ENCODE measurements at places on chromosomes 7 and 10.

DNA sequence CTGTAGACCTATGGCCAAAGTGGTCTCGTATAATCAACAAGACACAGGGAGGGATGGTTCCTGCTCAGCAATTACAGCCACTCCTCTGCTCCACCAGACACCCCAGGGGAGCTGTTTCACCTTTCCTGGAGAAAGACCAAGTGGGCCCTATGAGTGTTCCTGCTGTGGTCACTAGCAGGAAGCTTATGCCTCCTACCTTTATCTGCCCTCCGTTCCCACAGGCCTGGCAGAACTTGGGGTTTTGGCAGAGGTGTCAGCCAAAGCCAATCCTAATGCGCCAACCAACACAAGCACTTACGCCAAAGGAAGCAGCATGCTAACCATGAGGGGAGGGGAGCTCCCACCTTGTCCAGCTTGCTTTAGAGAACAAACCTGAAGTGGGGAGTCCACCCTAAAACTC, 31.2 kb downstream of the XPNPEP1 start:
- DNase-seq, result no peak

- DNase-seq, result no peak
These were observed 79.9 kb downstream of the PTPRE start for GRCh38 chr10:127986531-127987466.

DNA sequence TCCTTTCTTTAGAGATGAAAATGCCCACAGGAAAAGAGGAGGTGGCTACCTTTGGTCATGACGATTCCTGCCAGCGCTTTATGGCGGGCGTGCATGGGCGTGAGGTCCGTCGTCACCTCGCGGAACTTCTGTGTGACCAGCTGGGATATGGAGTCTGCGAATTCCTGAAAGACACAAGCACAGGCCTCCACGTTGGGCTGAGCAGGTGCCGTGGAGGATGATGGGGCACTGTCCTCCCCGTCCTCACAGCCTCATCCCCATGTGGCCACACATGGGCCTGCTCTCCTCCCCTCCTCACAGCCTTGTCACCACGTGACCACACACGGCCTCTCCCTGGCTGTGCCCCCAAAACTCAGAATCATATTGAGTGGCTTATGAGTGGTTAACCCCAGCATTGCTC, 214.7 kb downstream of the WDR37 start:
- no peak for DNase-seq

DNA sequence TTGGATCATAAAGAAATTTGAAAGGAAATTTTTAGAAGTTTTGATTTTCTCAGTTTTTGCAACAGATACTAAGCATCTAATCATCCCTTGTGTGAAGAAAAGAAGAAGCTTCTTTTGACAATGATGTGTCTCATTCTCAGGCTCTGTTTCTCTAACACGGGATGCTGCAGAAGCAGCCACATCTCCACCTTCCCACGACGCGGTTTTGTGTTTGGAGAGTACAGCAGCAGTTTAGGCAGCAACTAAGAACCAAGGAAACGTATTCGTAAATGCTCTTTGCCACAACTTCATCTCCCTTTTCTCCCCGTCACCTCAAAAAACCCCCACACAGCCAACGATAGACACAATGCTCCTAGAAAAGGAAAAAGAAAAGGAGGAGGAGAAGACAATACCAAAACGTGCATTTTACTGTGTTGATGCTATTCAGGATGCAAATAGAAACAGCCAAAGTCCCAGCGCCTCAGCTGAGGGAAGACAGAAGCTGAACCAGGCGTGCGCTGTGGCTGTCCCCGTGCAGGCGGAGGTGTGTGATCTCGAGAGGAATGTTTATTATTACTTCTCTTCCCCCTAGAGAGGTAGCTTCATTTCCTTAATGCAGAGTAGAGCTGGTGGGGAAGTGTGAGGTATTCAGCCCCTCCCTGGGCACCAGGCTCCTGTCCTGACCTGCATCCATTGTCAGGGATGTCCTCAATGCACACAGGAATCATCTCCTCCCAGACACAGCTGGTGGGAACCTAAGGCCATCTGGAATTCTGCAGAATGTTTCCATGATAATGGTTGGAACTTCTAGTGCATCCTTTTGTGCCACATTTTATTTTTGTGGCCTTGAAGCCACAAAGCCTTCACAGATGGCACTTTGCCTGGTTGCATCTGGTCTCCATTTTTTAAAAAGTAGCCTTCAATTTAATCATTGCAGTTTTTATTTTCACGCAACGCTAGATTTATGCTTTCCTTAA, 174.6 kb upstream of the KLF6 start:
- no peak for DNase-seq

DNA sequence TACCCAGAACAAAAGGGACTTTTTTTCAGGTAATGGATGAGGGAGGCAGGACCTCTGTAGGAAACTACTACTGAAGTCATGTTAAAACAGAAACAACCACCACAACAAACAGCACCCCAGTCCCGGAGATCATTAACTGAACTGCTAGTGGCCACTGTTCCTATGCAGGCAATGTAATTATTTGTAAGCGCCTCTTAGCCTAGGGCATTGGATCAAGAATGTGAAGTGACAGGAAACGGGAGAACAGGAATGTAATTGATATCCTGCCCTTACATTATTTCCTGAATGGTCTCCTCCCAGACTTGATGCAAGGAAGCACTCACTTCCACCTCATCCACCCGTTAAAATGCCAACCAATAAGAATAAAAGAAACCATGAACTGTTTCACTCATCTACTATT, 16.7 kb upstream of the GAD2 start:
- DNase-seq, result no peak

DNA sequence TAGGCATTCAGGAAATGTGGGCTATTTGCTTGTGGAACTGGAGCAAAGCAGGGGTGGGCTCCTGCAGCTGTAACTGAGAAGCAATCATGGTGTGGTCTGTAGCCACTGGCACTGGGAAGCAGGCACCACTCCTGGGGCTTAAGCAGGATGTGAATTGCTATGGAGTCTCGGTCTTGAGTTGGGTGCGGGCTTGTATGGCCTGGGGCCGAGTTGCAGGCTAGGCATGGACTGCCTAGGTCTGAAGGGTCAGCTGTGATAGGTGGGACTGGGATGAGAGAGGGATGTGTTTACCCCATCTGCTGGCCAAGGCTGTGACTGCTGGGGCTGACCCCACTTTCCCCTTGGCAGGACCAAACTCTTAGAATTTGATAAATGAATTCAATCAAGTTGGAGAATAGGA, 43.0 kb downstream of the ADCY1 start:
- no peak for DNase-seq

GRCh38 chr7:46654546-46655443, 733.7 kb upstream of the IGFBP3 start:
- no peak for DNase-seq

- no peak for DNase-seq
These were observed 93.8 kb upstream of the SMNDC1 start for GRCh38 chr10:110398419-110399105.

- no peak for DNase-seq
These were observed 27.0 kb upstream of the GLI3 start for GRCh38 chr7:42263971-42264370.

- DNase-seq, result no peak
These were observed 93.4 kb downstream of the GPR26 start for GRCh38 chr10:123759501-123760031.

DNA sequence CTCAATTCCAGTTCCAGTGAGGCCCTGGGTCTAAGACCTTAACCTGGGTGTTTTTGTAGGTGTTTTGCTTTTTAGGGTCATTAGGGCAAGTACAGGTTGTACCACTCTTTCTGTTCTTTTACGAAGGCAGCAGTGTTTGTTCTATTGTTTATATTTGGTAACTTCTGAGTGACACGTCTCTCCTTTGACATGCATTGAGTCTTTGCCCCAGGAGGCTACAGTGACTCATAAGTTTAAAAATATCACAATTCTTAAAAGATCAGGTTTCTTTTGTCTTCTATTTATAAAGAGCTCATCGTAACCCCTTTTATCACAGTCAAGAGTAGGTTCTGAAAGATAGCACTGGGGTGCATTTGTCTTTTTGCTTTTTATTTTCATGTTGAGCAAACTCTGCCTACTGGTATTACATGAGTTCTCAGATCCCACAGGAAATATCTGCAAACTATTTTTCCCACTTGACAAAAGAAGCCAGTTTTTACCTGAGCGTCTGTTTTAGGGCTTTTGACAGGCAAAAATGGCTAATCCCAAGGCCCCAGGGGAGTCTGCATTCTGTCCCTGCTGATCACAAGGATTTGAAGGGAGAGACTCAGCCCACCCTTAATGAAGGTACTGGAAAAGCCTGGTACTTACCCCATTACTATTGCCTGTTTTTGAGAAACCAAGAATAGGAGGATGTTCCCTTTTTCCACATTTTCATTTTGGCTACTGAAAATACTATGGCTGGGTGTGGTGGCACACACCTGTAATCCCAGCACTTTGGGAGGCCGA, 7.9 kb downstream of the NUDT13 start:
- no peak for DNase-seq

GRCh38 chr7:25402532-25402931, 174.2 kb upstream of the NPVF start:
- no peak for DNase-seq

DNA sequence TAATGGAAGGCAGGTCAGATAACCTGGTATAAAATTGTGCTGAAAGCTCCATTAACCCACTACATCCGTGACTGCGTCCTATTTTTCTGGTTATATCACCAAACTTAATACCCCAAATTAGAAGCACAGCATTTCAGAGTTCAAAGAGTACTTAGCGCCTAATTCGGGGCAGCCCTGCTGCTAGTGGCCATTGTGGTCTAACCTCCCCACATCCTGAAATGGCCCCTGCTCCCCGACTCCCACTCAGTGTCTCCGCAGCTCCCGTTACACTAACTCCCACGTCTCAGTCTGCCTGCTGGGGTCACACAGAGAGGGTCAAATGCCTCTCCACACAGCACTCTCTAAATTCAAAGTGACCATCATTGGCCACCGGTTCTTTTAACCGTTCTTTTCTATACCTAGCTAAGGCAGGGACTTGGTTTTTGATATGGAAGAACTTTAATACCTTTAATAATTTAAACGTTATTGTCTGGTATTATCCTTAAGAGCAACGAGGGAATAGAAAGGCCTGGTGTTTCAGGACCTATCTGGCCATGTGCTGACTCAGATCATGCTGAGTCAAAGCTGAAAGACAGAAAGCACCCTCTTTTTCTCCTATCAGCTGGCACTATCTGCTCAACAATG, 117.1 kb downstream of the KMT2E start:
- no peak for DNase-seq

GRCh38 chr7:44854644-44855364, 6.9 kb upstream of the H2AZ2 start:
- no peak for DNase-seq

GRCh38 chr7:150716368-150716767, at the start of gene GIMAP1:
TSS of gene GIMAP1 (plus strand) at chr7:150716613. CDS start at chr7:150719048, 2,435 bp downstream.
- no peak for DNase-seq

GRCh38 chr7:116588641-116589594, 64.1 kb downstream of the CAV1 start:
- DNase-seq, result no peak

DNA sequence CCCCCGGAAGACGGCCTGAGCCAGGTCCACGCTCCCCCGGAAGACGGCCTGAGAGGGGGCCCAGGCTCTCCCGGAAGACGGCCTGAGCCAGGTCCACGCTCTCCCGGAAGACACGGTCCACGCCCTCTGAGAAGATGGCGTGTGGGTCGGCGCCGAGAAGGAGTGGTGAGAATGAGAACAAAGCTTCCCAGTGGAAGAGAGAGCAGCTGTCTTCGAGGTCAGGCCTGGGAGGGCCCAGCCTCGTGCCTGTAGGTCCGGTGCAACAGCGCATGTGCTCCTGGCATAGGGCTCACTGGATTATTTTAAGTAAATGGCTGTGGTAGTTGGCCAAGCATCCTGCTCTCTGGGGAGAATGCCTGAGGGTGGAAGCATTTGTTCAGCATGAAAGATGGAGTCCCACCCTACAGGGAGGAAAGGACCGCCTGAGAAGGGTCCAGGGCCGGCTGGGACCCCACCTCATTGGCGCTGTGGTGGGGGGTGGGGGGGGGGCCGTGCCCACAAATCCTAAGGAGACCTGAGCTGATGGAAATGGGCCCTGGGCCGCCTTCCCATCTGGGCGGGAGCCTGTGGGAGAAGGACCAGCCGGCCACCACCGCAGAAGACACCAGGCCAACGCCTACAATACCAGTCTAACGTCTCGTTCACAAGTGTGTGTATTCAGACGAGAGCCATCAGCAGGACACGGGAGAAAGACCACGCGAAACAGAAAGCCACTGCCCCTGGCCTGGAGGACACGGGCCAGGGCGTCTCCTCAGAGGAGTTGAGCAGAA, 210.0 kb downstream of the WDR37 start:
- no peak for DNase-seq

DNA sequence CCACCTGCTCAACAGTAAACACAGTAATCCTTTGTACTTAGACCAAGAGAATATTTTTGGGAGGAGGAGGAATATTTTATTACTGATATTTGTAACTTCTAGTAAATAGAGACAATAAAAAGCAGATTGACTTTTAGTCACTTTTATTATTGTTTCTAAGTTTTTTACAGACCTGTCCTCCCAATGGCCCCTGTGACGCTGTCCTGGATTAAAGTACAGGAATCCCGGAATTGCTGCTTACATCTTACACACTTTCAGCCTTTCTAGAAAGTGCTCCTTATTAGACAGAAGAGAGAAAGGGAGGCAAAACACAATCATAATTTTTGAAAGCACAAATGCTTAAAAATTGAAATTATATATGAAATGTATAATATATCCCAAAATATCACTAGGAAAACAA, 86.4 kb upstream of the PRKG1 start:
- no peak for DNase-seq

DNA sequence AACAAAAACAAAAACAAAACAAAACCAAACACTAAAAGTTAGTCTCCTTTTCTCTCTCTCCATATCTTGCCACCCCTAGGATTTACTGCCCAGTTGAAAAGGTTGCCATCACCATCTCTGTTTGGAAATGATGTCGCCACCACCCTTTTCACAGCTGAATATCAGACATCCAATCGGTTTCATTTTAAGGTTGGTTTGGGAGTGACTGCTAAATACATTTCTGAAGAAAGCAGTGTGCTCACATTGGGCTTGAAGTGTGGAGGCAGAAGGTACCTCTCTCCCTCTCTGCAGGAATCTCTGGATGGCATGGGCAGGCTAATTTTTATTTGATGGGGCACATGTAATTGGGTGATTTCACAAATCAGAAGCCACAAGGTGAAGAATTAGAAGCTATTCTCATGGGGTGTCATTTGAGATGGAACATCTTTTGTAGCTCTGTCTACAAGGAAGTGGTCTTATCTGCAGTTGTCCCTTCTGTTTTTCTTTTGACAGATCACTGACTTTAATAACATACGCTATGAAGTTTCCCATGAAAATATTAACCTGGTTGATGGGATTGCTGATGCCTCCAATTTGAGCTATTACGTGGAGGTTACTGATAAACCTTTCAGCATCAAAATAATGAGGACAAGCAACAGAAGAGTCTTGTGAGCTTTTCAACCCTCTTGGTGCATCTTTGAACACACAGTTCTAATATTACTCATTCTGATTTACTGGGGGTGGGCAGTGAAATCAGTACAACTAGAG, 20.1 kb downstream of the MGAM2 start:
- no peak for DNase-seq

GRCh38 chr10:102352066-102352715, 43.3 kb upstream of the NFKB2 start:
- no peak for DNase-seq

GRCh38 chr7:134422008-134422407, 36.9 kb downstream of the AKR1B1 start:
- no peak for DNase-seq

All from DMS 273 treated with DMSO at 0.1 percent for 48 hours (cell line).